Body of pancreas (tissue), 4 donors: ENCODE measurements at places on chromosomes 2 and 18. TPM values are rescaled to one million over a fixed set of nuclear protein-coding genes. Genes with fewer than 3 reads are reported as not detected.
A peak's percentile ranks its signal among the peaks of the same experiment; 100 is the strongest.

The USP34 gene
- total RNA-seq: 87.0 TPM

GRCh38 chr2:18441583-18441982 is 118.9 kb downstream of the RDH14 start:
- DNase-seq: no peak

- no peak for DNase-seq
Measured at GRCh38 chr2:182763311-182763912, 47.4 kb downstream of the DNAJC10 start.

DNA sequence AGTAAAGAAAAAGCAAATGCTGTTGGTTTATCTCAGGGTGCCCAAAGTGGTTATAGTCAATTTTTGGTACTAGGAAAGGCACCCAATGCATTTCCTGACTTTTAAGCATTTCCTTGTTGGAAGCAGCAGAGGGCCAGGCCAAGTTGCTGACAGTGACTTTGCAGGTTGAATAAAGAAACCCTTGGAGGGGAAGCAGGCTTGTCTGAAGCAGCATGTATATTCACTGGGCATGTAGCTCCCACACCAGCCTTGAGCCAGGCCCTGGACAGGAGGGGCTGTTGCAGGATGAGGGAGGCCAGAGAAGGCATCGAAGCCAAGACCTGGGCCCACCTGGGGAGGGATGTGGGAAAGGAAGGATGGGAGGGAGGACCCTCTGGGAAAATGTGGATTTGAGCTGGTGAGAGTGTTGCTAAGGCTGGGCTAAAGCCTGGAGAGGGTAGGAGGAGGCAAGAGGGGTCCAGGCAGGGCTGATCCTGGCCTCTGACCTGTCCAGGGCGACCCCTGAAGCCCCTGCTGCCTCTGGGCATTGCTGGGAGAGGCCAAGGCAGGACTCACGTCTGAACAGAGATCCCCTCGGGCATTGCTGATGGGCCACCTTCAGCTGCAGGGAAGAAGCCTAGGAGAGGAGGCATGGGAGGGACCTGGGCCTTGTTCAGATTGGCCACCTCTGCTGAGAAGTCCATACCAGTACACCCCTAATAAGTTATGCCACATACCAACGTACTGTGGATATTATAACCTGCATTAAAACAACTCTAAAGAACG is 79.6 kb downstream of the STPG4 start:
- no peak for DNase-seq

DNA sequence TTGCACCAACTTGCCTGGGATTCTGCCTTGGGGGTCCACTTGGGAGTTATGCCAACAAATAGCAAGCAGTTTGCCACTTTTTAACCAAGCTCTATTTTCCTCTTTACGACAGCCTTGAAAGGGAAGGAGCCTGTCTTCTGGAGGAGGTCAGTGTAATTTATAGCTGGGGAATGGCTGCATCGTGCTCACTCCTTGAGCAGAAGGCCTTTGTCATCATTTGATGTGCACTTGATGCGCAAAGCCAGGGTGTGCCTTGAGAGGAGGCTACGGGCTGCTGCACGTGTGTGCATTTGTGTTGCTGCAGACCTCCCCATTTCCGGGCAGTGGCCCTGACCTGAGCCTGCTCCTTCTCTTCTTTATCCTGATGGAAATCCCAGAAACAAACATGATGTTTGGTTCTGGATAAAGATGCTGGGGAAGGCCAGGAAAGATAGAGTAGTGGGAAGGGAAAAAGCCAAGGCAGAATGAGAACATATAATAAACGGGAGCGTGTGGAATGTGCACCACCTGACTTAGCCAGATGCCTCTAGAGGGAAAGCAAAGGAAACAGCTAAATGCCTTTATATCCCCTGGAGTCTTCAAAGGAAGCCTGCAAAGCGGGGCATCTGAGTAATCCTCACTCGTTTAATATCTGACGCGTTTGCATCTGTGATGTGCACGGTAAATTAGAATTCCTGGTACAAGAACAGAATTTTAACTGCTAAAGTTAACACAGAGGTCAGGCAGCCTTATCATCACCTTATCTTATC is 68.3 kb upstream of the ZNF521 start:
- DNase-seq: no peak

DNA sequence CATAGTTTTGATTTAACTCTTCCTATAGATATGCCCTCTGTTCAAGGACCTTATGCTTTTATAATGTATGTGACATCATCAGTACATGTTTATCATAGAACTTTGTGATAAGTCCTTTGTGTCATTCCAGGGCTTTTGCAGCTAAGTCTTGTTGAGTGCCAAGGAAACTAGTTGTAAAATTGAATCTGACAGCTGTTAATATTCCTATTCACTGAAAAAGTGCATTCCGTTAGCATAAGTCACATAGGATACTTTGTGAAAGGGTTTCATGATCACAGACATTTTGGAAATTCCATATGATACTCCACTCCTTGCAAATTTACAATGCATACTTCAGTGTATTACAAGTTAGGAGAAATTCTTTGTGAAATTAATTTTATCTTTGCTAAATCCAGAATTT is 503.4 kb downstream of the CCDC85A start:
- no peak for DNase-seq

- DNase-seq: no peak
Measured at GRCh38 chr2:121400201-121400600, 115.2 kb upstream of the TFCP2L1 start.

DNA sequence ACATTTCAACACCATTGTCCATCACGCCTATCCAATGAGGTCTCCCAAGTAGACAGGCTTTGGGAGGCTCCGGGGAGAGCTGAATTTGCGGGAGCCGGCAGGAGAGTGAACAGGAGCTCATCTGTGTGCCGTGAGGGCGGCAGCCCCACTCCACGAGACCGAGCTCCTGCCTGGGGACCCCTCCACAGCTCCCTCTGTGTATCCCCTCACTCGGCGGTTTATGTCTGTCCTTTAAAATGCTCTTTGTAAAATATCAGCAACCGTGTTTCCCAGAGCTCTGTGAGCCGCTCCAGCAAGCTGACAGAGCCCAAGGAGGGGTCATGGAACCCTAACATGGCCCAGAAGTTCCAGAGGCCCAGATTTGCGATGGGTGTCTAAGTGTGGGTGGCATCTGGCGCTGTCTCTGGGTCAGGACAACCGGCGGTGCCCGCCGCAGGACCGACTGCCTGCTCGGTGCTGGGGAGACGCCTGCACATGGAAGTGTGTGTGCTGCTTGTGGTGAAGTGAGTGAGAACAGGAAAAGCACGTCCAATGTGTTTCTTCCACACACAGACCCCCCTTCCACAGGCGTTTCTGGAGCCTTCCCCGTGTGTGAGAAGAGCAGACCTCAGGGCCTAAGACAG is 34.8 kb downstream of the SLC66A2 start:
- DNase-seq: peak; percentile 0

DNA sequence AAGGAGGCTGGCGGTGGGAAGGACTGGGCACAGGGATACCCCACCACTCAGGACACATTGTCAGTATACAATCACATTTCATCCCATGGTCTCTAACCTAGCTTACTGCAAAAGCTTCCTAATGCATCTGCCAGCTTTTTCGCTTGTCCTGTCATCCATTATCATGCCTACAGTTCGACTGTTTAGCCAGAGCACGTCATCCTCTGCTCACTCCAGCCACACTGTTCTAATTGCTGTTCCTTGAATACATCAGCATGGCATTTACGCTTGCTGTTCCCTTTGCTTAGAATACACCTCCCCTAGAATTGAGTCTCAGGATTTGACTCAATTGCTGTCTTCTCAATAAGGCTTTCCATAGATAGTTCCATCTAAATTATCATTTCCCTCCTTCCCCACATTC is 166.3 kb downstream of the CCDC148 start:
- DNase-seq: no peak

DNA sequence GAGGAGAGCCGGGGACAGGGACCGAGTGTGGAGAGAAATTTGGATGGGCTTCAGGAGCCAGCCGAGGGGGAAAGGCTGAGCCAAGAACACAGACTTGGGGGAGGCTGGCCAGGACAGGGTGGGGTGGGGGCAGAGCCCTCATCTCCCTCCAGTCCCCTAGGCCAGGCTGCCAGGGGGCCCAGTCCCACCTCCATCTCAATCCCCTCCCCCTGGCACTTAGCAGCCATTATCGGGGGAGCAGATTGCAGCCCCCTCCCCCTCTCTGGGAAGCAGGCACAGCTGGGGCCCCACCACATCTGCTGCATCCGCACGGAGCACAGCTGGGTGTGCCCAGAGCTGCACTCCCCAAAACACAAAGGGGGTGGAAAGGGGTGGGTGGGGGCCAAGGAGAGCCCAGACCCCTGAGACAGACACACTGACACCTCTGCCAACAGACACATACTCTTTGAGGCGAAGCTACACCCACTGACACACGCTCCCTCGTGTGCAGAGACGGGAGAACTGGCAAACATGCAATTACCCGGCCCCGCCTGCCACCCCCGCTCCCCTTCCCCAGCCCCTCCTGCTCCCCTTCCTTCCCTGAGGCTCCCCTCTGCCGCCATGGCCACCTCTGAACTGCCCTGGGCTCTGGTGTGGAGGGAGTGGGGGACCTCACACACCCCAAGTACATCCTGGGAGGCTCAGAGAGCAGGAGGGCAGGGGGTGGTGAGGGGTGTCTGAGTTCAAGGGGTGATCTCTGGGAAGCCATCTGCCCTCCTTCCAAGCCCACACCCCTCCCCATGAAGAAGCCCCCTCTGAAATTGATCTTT is 5.1 kb upstream of the ASIC4 start:
- no peak for DNase-seq

- peak; percentile 32 for DNase-seq
Measured at GRCh38 chr2:112958428-112959108, 19.2 kb upstream of the IL36G start.
